Natural killer cell treated with Interleukin-12 subunit alpha and Interleukin-12 subunit beta and Interleukin-15 and Interleukin-18, amount 100 ng/mL, for 72 hours (primary cell): ENCODE measurements at places on chromosomes 12 and 14.

DNA sequence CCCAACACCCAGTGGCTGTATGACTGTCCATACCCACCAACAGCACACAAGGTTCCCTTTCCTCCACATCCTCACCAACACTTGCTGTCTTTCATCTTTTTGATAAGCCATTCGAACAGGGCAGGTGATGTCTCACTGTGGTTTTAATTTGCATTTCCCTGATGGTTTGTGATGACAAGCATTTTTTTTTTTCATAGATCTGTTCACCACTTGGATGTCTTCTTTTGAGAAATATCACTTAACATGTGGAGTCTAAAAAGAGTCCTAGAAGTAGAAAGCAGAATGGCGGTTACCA, 198.1 kb upstream of the DIO3 start:
- no peak overlapping the region for H3K4me3 ChIP-seq
- peaks cover 28% of the 10 kb centered on the region for H3K27me3 ChIP-seq
- H3K4me1 ChIP-seq: no peaks in the 10 kb centered on the region
- no peaks in the 10 kb centered on the region for H3K36me3 ChIP-seq
- H3K27ac ChIP-seq: no peak overlapping the region

- no peaks in the 10 kb centered on the region for H3K36me3 ChIP-seq
- H3K4me3 ChIP-seq: no peak overlapping the region
- peaks cover 13% of the 10 kb centered on the region for H3K4me1 ChIP-seq
- no peak for DNase-seq
- H3K27me3 ChIP-seq: no peaks in the 10 kb centered on the region
Measured at GRCh38 chr12:51428256-51428655, 3.6 kb downstream of the SLC4A8 start.

- DNase-seq: no peak
- H3K27me3 ChIP-seq: peaks cover 10% of the 10 kb centered on the region
- H3K36me3 ChIP-seq: no peaks in the 10 kb centered on the region
Measured at GRCh38 chr12:29782871-29783772, 620 bp downstream of the TMTC1 start.

- no peak overlapping the region for H3K4me3 ChIP-seq
- no peaks in the 10 kb centered on the region for H3K36me3 ChIP-seq
- DNase-seq: no peak
- peaks cover 17% of the 10 kb centered on the region for H3K27me3 ChIP-seq
- peak overlapping the region; percentile 12 for H3K27ac ChIP-seq
- no peaks in the 10 kb centered on the region for H3K4me1 ChIP-seq
Measured at GRCh38 chr14:67447033-67447381, 35.0 kb upstream of the PLEK2 start.

- no peak overlapping the region for H3K4me3 ChIP-seq
- H3K27ac ChIP-seq: no peak overlapping the region
- DNase-seq: no peak
- H3K4me1 ChIP-seq: no peaks in the 10 kb centered on the region
- H3K27me3 ChIP-seq: peaks cover 18% of the 10 kb centered on the region
Measured at GRCh38 chr12:13336216-13336615, 139.7 kb downstream of the EMP1 start.

DNA sequence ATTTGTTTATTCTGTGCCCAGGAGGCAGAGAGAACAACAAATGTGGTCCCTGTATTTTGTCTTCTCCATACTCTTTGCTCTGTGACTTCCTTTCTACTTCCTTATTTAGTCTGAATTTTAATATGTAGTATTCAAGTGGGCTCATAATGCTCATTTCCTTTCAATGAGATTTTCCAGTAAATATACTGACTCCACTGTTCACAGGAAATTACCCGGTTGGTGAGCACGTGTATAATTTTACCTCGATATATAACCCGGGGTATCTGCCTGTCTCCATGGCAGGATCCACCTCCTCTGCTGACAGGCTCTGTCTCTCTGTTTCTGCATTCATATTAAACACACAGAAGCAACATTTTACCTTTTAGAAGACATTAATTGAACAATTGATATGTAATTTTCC, 166.0 kb downstream of the SLC38A4 start:
- H3K36me3 ChIP-seq: no peaks in the 10 kb centered on the region
- H3K4me1 ChIP-seq: peaks cover 45% of the 10 kb centered on the region
- DNase-seq: no peak
- H3K4me3 ChIP-seq: peak overlapping the region; percentile 32
- no peaks in the 10 kb centered on the region for H3K27me3 ChIP-seq

GRCh38 chr14:90116444-90116843, 54.6 kb downstream of the KCNK13 start:
- no peak overlapping the region for H3K27ac ChIP-seq
- no peak for DNase-seq
- H3K4me1 ChIP-seq: no peaks in the 10 kb centered on the region
- peaks cover 28% of the 10 kb centered on the region for H3K27me3 ChIP-seq
- H3K36me3 ChIP-seq: no peaks in the 10 kb centered on the region

DNA sequence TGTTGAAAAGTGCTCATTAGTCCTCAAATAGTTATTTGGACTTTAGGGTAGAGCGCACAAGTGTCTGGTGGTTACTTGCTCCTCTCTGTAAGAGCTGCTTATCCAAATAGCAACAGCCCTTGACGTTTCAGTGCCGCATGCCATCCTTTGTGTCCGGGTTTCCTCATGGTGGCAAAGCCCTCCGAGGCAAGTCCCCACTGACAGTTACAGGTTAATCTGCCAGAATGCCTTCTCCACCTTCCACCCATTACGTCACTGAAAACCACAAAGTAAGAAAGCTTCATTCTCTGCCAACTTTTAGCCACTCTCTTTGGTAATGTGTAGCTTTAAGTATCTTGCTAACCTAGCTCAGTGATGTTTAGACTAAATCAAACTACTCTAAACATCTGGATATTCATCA, 78.6 kb downstream of the POLR3B start:
- no peak overlapping the region for H3K4me3 ChIP-seq
- H3K4me1 ChIP-seq: no peaks in the 10 kb centered on the region
- H3K36me3 ChIP-seq: peaks cover 29% of the 10 kb centered on the region
- H3K27ac ChIP-seq: no peak overlapping the region
- H3K27me3 ChIP-seq: no peaks in the 10 kb centered on the region
